ENCODE measurements at places on chromosomes 1 and 21. TPM values are rescaled to one million over a fixed set of nuclear protein-coding genes. Genes with fewer than 3 reads are reported as not detected.

The TNFAIP8L2 gene
- total RNA-seq, result not detected

The AMPD1 gene
- total RNA-seq, result not detected

The MAP3K21 gene
- 24.0 TPM for total RNA-seq

GRCh38 chr1:100077531-100077930 is 55.2 kb downstream of the SASS6 start:
- H3K4me3 ChIP-seq, result no peak overlapping the region
- no peak for DNase-seq
- H3K36me3 ChIP-seq, result peaks cover 55% of the 10 kb centered on the region
- H3K4me1 ChIP-seq, result peaks cover 12% of the 10 kb centered on the region
- no peaks in the 10 kb centered on the region for H3K27me3 ChIP-seq

- no peaks in the 10 kb centered on the region for H3K27me3 ChIP-seq
- H3K36me3 ChIP-seq, result no peaks in the 10 kb centered on the region
- H3K27ac ChIP-seq, result peak overlapping the region; percentile 19
- peaks cover 14% of the 10 kb centered on the region for H3K4me1 ChIP-seq
Observed at GRCh38 chr1:198287916-198288315, 131.1 kb downstream of the NEK7 start.

DNA sequence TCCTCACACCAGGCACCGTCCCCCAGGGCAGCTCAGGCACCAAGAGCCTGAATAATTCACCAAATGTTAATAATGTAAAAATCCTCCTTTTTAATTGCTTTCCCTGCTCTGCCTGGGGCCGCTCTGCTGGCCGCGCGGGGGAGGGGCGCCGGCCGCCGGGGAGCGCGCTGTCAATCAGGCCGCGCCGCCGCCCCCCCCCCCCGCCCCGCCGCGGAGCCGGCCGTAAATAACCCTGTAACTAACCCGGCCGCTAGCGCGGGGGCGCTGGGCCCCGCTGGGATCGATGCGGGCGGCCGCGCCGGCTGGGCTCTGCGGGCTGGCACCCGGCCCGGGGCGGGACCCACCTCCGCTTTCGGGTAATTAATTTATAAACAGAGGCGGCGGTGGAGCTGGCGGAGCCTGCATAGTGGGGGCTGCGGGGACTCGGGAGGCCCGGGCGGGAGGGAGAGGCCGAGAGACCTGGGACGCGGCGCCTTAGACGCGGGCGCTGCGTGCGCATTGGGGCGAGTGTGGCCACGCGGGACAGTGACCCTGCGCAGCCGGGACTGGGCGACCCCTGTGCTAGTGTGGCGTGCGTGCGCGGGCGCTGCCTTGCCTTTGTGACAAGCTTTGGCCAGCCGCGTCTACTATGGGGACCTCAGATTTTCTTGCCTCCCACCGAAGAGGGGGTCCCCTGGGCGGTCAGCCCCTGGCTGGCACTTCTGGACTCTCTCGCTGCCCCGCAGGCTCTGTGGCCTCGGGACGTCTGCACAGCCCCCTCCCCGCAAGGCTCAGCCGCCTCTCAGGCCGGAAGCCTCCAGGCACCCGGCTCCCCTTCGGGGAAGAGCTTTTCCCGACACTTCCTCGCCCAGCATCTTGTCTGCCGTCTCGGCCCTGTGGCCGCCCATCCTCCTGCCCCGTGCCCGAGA is 16.6 kb downstream of the SAMD11 start:
- DNase-seq, result no peak
- H3K27me3 ChIP-seq, result peaks cover 65% of the 10 kb centered on the region
- peaks cover 10% of the 10 kb centered on the region for H3K4me1 ChIP-seq

DNA sequence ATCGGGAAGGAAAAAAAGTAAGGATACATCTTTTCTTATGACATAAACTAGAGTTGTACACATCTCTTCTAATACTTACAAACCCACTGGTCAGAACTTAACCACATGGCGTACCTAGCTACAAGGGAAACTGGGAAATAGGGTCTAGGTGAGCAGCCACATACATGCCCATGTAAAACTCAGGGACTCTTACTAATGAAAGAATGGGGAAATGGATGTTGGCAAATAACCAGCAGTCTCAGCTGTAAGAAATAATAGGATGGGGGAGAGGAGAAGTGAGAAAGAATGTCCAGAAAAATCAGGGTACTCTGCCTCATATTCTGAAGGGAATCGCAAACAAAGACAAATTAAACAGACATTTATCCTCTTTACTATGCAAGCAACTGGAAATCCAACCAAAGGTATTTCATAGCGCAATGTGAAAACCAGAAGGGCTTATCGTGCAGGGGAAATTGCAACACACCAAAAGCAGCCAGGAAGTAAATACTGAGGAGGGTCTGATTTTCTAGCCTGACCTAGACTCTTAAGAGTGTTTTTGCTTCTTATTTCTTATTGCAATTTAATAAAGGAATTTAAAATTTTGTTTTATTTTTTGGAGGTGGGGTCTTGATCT is 17.5 kb downstream of the GTF2B start:
- 0 out of 2 replicates have a peak, but pooled peaks cover 2% of the 10 kb centered on the region for H3K36me3 ChIP-seq
- H3K27ac ChIP-seq, result no peak overlapping the region
- H3K4me1 ChIP-seq, result no peaks in the 10 kb centered on the region
- DNase-seq, result no peak
- H3K27me3 ChIP-seq, result no peaks in the 10 kb centered on the region

All from WTC11 (cell line).